Tracheal epithelial cell (primary cell): ENCODE measurements at places on chromosomes 3 and 15. TPM values are rescaled to one million over a fixed set of nuclear protein-coding genes. Genes with fewer than 3 reads are reported as not detected.

SNRPN gene
- total RNA-seq = 72.7 and 156 TPM in 2 replicates

GATM gene
- 2.6 and 4.1 TPM in 2 replicates for total RNA-seq

PLXNB1 gene
- total RNA-seq = 74.7 and 103 TPM in 2 replicates

HTR3C gene
- total RNA-seq = not detected in 2 replicates

MESP2 gene
- total RNA-seq = 0.48 and 1.3 TPM in 2 replicates

CYP11A1 gene
- total RNA-seq = 0.21 TPM in 1 of 2 replicates, not detected in the other

SOX2 gene
- 1.2 and 10.9 TPM in 2 replicates for total RNA-seq

CD200R1 gene
- 0.24 TPM in 1 of 2 replicates, not detected in the other for total RNA-seq

TIGIT gene
- under 0.01 TPM in 1 of 2 replicates, not detected in the other for total RNA-seq

CIB2 gene
- 3.9 and 4.7 TPM in 2 replicates for total RNA-seq

ISLR gene
- not detected in 2 replicates for total RNA-seq

FBXO40 gene
- total RNA-seq = not detected in 2 replicates

SIDT1 gene
- under 0.01 and 0.24 TPM in 2 replicates for total RNA-seq

FSD2 gene
- total RNA-seq = not detected in 2 replicates

NDN gene
- total RNA-seq = 6.5 and 13.6 TPM in 2 replicates

MNS1 gene
- total RNA-seq = 0.21 and 0.48 TPM in 2 replicates

SLC9C1 gene
- under 0.01 and 0.43 TPM in 2 replicates for total RNA-seq

CHRD gene
- total RNA-seq = 0.48 TPM in 1 of 2 replicates, not detected in the other

ZNF80 gene
- not detected in 2 replicates for total RNA-seq

MYZAP gene
- total RNA-seq = 1.2 and 1.3 TPM in 2 replicates
